ENCODE measurements at places on chromosomes 6 and 20.
A peak's percentile ranks its signal among the peaks of the same experiment; 100 is the strongest.

DNA sequence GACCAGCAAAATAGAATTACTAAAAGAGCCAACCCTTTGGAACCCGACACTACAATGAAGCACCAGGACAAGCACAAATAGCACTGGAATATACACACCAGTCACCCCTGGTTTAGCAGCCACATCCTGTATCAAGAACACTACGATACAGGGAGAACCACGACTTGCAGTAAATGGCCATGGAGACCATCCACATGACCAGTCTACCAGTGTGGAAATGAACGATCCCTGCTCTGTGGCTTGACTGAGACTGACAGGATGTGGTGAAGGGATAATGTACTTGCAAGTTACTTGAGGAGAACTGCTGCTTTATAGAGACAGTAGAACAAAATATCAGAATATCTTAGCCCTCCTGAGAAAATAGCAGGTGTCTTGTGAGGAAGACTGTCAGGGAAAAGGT lies 169.6 kb downstream of the COL9A1 start:
- no peak for DNase-seq

GRCh38 chr6:36054956-36055355 lies 27.3 kb downstream of the MAPK14 start:
- DNase-seq, result no peak

DNA sequence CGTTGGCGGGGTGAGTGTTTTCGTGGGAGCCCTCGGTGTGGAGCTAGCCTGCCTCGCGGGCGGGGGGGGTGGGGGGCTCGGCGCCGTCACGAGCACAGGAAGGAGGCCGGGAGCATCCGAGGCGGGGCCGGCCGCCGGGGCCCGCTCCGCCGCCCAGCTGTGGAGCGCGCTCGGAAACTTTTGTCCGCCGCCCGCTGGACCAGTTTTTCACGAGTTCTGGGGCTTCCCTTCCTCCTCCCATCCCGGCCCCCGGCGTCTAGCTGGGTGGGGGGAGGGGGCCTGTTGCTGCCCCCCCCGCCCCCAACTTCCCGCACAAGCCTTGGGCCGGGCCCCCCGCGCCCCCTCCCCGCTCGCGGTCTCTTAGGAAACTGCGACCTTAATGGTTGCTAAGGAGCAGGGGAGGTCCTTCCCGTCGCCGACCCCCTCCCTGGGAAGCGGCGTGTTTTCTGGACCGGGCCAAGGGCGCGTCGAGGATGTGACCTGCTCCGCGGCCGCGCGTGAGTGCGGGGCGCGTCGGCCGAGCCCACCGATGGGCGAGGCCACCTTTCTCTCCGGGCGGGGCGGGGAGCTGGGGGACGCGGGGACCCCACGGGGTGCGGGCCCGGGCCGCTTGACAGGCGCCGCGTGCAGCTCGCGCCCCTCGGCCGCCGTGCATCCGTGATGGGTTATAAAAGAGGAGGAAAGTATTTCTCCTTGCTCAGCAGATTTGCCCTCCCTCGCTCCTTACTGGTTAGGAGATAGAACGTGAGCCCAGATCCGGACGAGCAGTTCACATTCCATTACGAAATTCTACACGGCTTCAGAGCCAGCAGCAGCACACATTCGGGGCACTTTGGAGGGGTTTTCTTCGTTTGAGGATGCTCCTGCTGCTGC lies 1.4 kb downstream of the RREB1 start:
- peak; percentile 16 for DNase-seq

- peak; percentile 61 for DNase-seq
These were observed 3.8 kb downstream of the SLC35B2 start for GRCh38 chr6:44253307-44254101.

DNA sequence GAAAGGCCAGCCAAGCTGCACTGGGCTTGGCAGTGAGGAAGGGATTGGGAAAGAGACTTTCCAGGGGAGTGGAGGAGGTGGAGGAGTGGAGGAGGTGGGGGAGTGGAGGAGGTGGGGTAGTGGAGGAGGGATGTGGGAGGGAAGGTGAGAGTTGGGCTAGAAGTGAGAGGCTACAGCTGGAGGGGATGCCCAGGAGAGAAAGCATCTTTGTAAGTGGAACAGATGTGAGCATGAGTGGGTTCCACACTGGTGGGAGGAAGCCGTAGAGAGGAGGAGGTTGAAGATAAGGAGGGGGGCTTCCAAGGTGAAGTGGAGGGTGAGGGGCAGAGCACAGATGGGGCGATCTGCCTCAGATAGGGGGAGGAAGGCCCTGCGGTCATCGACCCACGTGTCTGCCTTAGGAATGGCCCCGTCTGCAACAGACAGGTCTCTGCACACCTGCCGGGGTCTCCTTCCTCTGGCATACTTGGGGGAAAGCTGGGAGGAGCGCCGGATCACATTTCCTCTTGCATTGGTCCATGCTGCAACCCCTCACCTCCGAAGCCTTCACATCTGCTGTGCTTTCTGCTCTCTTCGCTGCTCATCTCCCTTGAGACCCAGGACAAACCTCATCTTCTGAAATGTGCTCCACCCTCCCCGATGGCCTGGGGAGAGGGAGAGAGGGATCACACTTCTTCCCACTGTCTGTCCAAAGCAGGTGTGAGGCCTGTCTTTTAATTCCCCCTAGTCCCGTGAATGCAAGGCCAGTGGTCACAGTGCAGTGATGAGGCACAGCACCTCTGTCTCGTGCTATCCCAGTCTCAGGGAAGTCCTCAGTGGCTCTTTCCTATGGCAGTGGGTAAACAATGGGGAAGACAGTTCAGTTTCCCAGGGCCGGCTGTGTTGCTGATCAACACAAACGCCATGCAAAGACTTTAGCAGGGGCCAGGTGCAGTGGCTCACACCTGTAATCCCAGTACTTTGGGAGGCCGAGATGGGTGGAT lies 48.6 kb upstream of the SNX9 start:
- no peak for DNase-seq

DNA sequence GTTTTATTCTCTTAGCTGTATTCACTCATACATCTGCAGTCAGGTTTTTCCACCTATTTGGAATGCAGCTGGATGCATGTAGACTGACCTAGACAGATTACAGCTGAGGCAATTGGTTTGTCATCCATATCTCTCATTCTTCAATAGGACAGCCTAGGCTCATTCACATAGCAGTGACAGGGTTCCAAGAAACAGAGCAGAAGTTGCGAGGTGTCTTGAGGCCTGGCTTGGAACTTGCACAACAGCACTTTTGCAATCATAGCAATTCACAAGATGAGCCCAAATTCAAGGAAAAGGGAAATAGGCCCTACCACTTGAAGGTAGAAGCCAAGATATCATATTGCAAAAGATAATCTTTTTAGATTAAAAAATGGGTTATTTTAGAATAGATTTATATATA lies 508.9 kb upstream of the JAG1 start:
- DNase-seq, result no peak

- DNase-seq, result no peak
These were observed 75.5 kb upstream of the TNFAIP3 start for GRCh38 chr6:137791281-137792159.

DNA sequence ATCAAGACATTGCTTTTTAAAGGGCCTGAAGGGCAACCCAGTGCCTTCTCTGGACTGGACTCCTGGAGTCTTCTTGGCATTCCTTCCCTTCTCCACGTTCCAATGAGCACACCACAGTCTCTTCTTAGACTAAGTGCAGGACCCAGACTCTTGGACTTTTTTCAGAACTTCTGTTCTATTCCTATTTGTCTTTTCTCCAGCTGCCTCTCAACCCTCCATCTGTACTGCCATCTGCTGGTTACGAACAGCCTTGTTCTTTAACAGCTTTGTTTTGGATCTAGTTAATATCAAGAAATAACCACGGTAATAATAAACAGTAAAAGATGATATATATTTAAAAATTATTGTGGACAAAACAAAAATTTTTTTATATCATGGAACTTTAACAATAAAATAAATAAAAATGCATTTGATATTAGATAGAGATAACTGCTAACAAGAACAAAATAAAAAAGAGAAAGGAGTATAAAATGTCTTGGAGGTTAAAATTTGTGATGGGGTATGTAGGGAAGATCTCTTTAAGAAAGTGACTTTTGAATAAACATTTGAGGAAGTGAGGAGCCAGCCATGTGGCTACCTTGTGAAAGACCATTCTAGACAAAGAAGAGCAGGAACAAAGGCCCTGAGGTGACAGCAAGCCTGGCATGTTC lies 105.1 kb upstream of the HCRTR2 start:
- no peak for DNase-seq

- no peak for DNase-seq
These were observed 10.7 kb downstream of the TBXT start for GRCh38 chr6:166156942-166157341.

GRCh38 chr6:12916006-12916405 lies 199.4 kb downstream of the PHACTR1 start:
- no peak for DNase-seq

- no peak for DNase-seq
These were observed 86.1 kb downstream of the LINC00237 start for GRCh38 chr20:21019814-21020658.

GRCh38 chr6:11330413-11330760 lies 97.9 kb upstream of the NEDD9 start:
- DNase-seq, result no peak

- no peak for DNase-seq
These were observed 687.0 kb downstream of the KIF16B start for GRCh38 chr20:15886250-15886649.

DNA sequence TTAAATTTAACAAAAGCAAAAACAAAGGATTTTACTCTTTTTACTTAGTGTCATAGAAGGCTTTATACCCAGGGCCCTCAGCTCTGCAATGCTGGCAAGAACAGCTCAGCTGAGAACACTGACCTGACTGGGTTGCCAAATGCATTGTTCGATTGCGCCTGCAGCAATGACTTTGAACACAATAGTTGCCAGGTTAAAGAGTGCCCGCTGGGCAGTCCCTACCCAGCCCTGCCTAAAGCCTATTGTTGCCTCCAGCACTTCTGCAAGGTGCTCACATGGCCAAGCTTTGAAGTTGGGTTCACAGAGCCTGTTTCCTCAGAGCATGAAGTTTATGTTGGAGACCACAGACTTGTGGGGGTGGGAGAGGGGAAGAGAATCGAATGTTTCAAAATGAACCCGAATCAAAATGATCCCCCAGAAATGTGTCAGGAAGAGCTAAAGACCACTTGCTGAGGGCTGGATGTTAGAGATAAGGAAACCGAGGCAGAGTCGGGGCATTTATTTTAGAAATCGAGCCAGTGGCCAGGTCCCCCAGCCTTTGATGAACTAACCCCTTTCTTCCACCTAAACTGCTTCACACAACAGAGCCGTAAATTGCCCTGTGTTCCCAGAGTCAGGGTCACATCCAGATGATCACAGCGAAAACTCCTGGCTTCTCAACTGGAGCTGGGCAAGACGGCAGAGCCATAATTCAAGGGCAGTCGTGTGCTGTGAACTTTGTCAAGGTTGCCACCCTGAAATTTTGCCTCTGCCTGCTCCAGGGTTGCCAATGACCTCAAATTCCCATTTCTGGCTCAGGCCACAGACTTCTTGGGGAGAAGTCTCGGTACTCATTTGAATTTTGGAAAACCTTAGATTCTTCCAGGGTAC lies 55.0 kb downstream of the FOXA2 start:
- DNase-seq, result no peak

DNA sequence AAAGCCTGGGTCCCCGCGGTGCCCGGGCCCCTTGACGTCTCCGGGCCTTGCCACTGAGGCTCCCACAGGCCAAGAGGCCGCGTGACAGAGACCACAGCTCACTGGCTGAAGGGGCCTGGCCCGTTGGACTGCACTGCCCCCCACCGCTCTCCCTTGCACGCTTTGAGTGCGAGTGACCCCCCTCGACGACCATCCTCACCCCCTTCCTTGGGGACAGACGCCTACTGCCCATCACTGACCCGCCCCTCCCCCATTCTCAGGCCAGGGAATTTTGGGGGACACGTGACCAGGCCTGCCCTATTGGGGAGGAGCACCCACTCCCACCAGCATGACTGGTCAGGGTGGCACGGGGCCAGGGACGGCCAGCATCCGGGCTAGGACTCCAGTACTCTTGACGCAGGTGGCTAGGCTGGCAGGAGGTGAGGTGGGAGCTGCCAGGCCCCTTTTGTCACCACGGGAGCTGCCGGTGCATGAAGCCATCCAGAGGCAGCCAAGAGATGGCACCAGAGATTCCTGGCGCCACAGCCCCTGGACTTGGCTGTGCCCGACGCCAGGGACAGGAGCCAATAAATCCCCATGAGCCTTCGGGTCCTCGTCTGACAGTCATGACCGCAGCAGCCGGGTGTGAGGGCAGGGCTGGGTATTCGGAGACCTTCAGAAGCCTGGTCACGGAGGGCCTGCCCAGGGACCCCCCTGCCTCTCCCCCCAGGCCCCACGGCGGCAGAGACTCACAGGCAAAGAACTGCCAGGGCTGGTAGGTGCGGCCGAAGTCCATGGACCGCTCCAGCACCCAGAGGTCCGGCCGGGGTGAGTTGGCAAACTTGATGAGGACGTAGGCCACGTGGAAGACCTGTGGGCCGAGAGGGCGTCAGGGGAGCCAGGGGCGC lies 14.5 kb downstream of the LAMA5 start:
- no peak for DNase-seq

DNA sequence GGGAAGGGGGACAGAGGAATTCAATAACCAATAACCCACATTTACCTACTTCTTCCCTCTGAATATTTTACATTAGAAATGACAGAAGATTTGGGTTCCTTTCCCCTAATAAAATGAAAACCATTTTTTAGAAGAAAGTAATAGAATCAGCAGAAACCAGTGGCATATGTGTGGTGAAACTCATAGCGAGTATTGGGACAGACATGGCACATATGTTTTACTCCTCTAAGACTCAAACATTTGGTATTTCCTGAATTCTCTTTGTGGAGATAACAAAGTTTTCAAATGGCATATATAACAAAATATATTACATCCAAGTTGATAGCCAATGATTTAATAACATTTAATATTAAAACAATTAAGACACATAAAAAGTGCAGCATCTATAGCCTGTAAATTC lies 12.9 kb upstream of the BEND3 start:
- no peak for DNase-seq

- no peak for DNase-seq
These were observed 723 bp downstream of the COL11A2 start for GRCh38 chr6:33191383-33192104.

DNA sequence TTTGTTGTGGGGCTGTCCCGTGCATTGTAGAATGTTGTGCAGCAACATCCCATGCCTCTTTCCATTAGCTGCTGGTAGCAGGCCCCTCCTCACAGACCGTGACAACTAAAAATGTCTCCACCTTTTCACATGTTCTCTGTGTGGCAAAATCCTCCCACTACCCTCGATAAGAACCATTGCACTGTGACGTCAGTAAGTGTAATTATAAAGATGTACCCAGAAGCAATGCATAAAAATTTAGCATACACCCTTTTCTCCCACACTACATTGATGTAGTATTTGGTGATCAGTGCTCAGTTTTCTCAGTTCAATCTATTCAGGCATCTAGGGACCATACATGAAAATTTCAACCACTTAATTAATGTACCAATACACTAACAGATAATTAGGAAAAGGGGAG lies 389.9 kb downstream of the DOK5 start:
- no peak for DNase-seq

DNA sequence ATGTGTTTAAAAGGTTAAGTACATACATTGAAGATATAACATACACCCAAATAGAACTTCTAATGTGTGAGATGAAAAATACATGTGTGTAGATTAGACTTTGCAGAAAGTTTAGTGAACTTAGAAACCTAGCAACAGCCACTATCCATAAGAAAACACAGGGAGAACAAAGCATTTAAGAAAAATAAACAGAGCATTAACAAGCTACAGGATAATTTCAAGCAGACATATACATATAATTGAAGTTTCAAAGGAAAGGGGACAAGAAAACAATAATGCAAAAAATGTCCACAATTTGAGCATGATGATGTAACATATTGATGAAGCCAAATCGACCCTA lies 18.2 kb upstream of the THBS2 start:
- no peak for DNase-seq

- no peak for DNase-seq
These were observed 42.0 kb downstream of the DOK5 start for GRCh38 chr20:54517241-54517975.

- no peak for DNase-seq
These were observed 95.0 kb downstream of the QRSL1 start for GRCh38 chr6:106724337-106724736.
